Stimulated activated CD4-positive, alpha-beta T cell treated with anti-CD3 and anti-CD28 coated beads, Interleukin-12 subunit alpha, Interleukin-12 subunit beta, amount 100 ng/mL, for 24 hours (primary cell): ENCODE measurements at places on chromosomes 6 and 20.

- DNase-seq, result no peak
Measured at GRCh38 chr6:106804346-106805335, 169.9 kb downstream of the CD24 start.

DNA sequence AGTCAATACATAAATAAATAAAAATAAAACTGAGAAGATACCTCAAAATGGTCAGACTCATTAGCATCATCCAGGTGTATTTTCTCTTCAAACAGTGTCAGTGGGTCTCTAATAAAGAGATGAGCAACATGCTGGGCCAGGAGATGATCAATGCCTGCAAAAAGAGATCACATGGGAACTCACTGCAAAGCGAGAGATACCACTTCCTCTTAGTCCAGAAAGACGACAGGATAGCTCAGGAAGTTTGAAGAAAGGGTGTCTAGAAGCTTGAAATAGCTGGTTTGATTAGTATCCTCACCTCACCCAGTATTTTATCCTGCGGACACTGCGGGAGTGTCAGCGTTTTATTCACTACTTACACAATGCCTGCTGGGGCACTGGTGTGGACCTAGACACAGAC, 38.0 kb downstream of the GCLC start:
- DNase-seq, result no peak

- no peak for DNase-seq
Measured at GRCh38 chr6:5351552-5352210, 90.4 kb downstream of the FARS2 start.

- DNase-seq, result no peak
Measured at GRCh38 chr20:13841206-13841605, 56.4 kb downstream of the NDUFAF5 start.

DNA sequence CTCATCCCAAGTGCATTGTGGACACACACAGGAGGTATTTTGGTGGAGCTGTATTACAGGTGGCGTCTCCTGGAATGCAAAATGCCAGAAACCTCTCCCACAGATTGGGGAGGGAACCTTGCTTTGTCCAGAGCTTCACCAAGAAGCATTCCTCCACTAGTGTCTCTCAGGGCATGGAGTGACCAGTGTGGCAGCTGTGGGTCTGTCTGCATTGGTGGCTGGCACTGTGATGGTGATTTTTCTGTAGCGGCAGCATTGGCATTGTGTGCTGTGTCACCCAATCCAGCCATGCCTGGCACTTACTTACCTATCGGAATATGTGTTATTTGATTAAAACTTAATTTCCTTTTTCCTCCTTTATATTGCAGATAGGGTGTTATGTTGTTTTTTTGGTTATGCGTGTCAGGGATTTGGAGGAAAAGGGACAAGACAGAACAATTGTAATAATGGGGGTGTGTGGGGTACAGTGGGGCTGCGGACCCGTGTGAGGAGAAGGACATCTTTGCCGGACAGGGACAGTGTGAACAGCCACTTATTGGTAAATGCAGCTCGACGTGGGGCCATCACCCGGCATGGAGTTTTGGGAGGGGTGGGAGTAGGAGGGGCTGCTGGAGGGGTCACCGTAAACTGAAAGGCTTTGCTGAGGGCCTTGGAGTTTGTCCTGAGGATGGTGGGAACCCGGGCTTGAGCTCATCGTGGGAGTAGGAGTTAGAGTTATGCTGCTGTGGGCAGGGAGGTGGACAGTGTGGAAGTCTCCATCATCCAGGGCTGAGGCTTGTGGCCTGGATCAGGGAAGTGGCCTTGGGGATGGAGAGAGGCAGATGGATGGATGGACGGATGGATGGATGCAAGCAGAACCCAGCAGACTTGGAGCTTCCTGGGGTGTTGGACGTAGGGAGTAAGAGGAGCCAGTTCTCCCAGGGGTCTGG, 105.0 kb downstream of the SYCP2 start:
- no peak for DNase-seq

- DNase-seq, result no peak
Measured at GRCh38 chr6:8707956-8708772, 272.8 kb upstream of the SLC35B3 start.

DNA sequence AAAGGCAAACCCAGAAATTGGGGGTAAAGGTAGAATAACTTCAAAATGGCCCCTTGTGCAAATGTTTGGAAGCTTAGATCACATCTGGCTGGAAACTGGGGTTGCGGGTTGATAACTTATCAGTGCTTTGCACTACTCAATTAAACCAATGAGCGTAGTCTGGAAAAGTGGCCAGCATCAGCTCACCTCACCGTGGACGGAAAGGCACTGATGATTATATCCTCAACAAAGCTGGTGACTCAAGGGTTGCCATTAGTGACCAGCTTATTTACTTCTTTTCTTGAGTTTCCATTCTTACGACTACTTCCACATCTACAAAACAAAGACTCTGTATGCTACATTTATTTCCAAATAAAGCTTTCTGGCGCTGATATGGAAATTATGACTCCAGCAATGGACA, 198.5 kb upstream of the HEY2 start:
- DNase-seq, result no peak

DNA sequence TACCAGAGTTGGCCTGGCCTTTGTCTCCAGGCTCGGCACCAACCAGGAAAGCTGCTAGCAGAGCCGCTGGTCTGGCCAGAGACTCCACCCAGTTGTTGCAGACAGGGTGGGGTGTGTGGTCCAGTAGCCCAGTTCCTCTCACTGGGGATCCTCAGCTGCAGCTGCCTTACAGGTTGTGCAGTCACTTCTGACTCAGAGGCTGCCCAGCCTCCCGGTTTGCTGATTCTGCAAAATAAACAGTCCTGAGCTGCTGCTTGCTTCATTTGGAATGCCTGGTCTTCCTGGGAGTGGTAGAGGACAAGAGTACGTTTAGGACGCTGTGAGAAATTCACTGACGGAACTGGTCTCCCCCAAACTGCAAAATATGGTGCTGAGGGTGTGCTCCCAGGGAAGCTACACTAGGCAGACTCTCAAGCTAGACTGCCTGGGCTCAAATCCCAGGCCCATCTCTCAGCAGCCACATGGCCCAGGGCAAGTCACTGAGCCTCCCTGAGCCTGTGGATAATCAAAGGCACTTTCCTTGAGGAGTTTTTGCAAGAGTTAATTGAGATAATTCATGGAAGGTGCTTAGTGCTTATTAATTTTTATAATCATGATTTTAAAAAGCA, 246.1 kb downstream of the TFAP2C start:
- no peak for DNase-seq

GRCh38 chr6:111980971-111981840, 72.7 kb upstream of the CCN6 start:
- no peak for DNase-seq

DNA sequence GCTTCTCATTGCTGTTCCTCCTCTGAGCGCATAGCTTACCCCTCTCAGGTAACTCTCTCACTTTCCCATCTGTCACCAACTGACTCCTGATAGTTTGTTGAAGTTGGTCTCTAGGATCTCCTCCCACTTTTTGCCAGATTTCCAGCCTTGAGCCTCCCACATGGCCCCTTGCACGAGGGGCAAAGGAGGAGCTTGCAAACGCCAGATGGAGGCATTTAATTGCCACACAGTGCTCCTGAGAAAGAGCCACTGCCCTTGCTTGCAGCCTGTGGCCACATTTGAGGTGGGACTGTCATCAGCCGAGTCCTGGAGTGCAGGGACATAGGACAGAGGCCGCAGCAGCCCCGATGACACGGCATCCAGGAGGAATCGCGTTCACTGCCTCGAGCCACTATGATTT, 348.7 kb downstream of the SMOC2 start:
- no peak for DNase-seq

- no peak for DNase-seq
Measured at GRCh38 chr6:155980014-155980767, 524.6 kb upstream of the NOX3 start.

DNA sequence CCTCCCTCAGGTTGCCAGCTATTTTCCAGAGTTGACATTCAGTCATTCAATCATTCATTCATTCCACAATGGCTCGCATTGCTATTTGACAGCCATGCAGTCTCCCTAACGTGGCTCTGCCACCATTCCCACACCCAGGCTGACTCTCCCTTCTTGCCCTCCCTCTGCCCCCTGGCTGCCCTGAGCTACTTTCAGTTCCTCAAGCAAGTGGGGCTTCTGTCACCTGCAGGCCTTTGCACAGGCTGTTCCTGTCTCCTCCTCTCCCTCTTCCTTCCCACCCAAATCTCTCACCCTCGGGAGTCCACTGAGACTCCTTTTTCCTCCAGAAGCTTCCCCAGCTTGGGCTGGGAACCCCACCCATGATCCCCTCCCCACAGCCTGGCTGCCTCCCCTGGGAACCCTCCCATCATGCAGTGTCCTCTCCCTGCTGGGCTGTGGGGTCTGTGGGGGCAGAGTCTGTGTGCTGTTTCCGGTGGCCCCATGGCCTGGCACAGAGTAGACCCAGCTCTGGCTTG, 2.6 kb downstream of the PACSIN1 start:
- DNase-seq, result no peak

- DNase-seq, result no peak
Measured at GRCh38 chr20:62628691-62629090, 13.6 kb upstream of the SLCO4A1 start.

DNA sequence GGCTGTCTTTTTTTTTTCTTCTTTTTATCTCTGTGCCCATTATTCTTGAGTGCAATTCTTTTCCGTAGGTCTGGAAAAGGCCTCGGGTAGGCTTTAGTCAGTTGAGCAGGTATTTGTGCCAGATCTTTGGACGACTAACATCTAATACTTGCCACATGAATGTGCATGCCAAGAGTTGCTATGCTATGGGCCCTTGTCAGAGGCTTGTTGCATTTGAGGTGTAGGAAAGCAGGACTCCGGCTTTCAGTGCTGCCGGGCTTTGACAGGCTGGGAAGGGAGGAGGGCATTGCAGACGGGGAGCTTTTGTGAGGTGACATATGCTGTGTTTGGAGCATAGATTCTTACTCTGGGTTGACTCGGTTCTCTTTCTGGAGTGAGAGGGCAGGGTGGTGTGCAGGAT, 10.2 kb downstream of the LRRC1 start:
- no peak for DNase-seq

- no peak for DNase-seq
Measured at GRCh38 chr20:13913131-13913530, 77.3 kb downstream of the SEL1L2 start.

GRCh38 chr6:14748679-14749078, 497.2 kb upstream of the JARID2 start:
- DNase-seq, result no peak

GRCh38 chr6:12208190-12208589, 82.0 kb upstream of the EDN1 start:
- no peak for DNase-seq

GRCh38 chr20:21796059-21796458, 90.6 kb downstream of the PAX1 start:
- DNase-seq, result no peak

GRCh38 chr20:23387118-23387443, 25.1 kb downstream of the GZF1 start:
- no peak for DNase-seq

DNA sequence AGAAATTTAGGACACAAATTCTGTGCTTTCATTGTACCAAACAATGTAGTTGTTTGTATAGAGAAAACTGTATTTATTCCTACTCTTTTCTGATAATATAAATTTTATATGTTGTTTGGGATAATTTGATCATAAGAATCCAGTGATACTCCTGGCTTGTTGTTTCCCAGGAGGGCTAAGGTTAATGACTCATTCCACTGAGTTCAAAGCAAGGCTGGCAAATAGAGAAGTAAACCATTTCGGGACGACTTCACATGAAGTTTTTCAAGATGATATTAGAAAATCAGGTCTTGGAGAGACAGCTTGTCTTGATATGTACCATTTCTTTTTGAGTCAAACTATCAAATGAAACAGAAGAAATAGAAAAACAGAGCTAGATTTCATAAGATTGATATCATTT, 326.1 kb upstream of the CNR1 start:
- no peak for DNase-seq

GRCh38 chr6:136757150-136757549, 35.1 kb downstream of the MAP3K5 start:
- DNase-seq, result no peak

DNA sequence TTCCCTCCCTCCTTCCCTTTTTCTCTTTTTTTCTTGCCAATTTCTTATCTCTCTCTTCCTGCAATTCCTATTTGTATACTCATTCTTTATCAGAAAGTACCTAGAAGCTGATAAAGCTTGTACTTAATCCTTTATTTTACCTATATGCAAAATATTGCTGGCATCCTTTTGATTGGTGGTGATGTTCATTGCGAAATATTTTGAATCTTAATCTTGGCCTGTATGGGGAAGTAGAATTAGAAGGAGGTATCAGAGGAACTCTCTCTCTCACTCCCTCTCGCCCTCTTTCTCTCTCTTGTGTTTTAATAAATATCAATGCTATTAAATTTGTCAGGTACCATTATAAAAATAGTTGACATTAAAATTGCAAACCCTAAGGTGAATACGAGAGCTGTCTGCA, 52.8 kb downstream of the UST start:
- no peak for DNase-seq

- DNase-seq, result no peak
Measured at GRCh38 chr6:136137008-136137692, 113.0 kb downstream of the MTFR2 start.

GRCh38 chr6:131851049-131851769, 43.4 kb downstream of the ENPP1 start:
- DNase-seq, result no peak

DNA sequence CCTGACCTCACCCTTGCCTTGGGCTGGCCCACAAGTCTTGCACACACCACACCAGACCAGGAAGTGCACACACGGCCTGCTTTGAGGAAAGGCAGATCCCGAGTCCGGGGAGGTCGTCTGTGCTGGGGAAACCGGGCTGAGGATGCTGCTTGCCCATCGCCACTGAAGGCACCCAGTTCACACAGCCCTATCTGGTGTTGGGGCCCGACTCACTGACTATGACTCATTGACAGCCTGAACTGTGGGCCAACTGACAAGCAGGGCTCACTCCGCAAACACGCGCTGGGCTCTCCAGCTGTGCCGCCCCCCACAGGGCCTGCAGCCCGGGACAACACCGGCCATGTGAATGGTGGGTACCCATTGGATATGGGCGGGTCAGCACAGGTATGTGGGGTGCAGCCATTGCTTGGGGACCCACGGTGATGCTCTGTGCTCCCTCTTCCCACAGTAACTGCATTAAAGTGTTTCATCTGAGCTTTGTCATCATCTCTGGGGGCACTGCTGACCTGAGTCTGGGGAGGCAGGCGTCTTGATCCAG, 1.6 kb downstream of the SAMD10 start:
- DNase-seq, result peak; percentile 41

DNA sequence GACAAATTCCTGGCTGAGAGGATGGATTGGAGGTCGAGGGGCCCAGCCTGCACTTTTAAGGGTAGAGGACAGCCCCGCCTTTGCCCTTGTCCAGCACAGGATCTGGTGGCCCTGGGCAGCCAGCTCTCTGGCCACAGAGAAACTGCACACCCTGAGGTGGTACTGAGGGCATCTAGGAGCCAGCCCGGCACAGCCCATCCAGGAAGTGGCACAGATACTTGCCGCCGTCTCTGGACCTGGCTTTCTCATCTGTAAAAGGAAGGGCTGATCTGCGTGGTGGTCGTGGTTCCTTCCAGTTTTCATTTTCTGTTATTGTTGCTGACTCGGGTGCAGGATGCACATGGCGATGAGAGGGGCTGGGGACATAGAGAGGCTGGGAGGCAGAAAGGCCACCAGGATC, 16.0 kb upstream of the SLC22A7 start:
- DNase-seq, result no peak

GRCh38 chr6:8829296-8829695, 394.0 kb upstream of the SLC35B3 start:
- no peak for DNase-seq
